Foreskin fibroblast (primary cell): ENCODE measurements at places on chromosomes 5 and 9.

DNA sequence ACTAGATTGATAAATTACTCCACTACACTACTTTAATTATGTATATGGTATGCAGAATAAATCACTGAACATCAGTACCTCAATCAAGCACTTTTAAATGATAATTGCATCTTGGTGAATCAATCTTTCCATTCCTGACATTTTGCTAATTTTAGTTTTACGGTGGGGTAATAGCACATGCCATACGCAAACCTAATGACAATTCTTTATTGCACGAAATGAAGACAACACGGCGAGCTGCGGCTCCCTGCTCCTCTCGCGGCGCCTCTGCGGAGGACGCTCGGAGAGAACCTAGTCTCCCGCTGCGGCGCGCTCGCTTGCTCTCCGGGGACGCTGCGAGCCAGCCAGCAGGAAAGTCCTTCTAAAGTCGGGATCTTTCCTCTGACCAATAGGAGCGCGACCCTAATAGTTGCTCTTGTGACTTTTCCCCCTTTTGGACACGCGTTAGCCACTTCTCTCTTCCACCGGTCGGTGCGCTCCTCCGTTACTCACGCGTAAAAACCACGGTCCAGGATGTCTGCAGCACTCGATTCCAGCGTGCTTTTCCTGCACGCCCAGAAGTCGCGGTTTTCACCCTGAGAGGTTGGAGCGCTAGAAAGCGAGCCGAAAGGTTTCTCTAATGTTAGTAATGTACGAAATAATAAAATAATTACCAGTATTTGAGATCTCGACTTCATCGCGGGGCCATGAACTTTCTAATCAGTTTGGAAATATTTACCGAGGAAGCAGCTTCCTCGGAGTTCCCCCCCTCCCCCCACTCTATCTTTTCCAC, 1.0 kb upstream of the MEF2C start:
- peak; percentile 90 for DNase-seq

GRCh38 chr9:91485006-91485405, 61.4 kb upstream of the NFIL3 start:
- no peak for DNase-seq

- DNase-seq, result no peak
These were observed 197.0 kb upstream of the SEMA6A start for GRCh38 chr5:116771466-116772151.

GRCh38 chr5:88507261-88507660, 238.6 kb upstream of the TMEM161B start:
- no peak for DNase-seq

DNA sequence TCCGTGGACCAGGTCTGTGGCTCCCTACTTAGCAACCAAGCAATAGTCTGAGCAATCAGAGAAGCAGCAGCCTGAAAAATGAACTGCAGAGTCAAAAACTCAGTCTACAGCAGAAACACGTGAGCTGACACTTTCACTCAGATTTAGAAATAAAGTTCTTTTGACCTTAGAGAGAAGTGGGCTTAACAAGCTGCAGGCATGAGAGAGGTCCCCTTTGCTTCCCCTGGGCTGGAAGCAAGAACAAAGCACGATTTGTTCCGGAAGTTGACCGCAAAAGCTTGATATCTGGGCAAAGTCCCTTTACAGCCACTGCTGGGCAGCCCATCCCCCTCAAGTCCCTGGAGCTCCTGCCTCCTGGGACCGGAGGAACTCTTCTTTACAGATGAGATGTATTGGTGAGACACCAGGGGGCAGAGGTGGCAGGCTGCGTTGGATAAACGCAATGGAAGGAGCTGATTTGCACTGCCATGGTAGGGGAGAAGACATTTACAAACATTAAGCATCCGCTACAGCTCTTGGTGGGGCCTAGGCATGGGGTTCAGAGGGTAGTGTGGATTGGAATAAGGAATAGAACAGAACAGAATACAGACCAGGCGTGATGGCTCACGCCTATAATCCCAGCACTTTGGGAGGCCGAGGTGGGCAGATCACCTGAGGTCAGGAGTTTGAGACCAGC, 5.8 kb upstream of the SOWAHA start:
- DNase-seq, result no peak

GRCh38 chr9:94081864-94082463, 2.3 kb upstream of the PTPDC1 start:
- no peak for DNase-seq

DNA sequence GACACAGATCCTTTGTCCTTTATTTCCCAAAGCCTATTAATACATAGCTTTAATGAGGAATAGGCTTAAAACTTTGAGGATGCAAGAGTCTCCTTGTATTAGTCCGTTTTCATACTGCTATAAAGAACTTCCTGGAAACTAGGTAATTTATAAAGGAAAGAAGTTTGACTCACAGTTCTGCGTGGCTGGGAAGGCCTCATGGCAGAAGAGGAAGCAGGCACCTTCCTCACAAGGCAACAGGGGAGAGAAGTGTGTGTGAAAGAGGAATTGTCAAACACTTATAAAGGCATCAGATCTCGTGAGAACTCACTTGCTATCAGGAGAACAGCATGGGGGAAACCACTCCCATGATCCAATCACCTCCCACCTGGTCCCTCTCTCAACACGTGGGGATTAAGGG, 5.4 kb upstream of the CLK4 start:
- no peak for DNase-seq

DNA sequence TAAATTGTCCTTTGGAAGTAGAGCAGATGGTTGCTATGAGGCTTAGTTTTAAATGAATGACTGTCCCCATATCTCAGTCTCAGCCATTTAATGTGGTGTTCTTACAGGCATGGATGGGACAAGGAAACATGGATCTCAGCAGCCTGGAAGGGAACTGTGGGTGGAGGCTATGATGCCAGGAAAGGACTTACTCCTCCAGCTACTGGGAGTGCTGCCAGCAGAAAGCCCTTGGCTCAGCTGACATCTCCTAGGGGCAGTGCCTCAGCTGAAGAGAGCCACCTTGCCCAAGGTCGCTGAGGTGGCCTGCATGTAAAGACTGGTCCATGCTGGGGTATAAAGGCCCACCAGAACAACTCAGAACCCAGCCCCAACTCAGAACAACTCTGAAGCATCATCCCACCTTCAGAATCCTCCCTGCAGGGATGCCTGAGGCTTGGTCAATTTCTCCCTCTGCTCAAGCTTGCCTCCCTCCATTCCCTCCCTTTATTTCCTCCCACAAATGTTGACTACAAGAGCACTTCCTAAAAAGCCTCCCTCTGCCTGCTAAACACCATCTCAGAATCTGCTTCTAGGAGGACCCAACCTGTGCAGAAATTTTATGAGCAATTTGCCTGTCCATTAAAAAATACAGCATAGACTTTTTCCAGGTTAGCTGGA, 1.8 kb upstream of the PDE8B start:
- no peak for DNase-seq

- no peak for DNase-seq
These were observed 43.2 kb upstream of the BRINP1 start for GRCh38 chr9:119412399-119412798.

DNA sequence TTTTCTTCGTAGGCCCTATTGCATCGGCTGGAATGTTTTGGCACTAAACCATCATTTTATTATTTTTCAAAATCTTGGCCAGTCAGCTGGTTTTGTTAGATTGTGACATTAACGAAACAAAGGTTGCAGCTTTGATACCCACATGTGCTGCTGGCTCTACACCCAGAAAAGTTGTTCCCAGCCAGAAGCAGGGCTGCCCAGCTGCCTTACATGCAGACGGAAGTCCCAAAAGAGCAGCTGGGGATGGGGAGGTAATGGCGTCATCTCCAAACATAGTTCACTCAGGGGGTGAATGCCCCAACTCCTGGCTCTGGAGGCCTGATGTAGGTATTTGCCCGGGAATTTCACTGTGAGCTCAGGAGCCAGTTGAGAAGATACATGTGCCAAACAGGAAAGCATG, 23.3 kb downstream of the TMEM171 start:
- no peak for DNase-seq

- no peak for DNase-seq
These were observed 24.3 kb downstream of the GCNT4 start for GRCh38 chr5:75028090-75028489.

DNA sequence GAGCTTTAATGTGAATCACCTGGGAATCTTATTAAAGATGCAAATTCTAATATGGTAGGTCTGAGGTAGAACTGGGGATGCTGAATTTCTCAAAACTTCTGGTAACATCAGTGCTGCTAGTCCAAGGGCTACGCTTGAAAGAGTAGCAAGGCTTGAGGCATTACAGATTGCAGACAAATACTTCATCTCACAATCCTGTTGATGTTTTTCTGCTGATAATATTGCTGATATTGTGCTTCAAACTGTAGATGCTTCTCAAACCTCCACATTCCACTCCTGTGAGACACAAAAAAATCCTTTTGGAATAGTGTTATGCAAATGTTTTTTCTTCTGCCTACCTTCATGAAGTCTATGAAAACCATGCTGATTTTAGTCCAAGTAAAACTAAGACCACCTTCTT, 139.5 kb downstream of the SAXO1 start:
- DNase-seq, result no peak

- no peak for DNase-seq
These were observed 72.9 kb upstream of the SLC44A1 start for GRCh38 chr9:105171589-105171988.

GRCh38 chr9:114417511-114417910, 29.7 kb upstream of the AKNA start:
- DNase-seq, result peak; percentile 52

GRCh38 chr9:6816581-6816980, 58.8 kb downstream of the KDM4C start:
- no peak for DNase-seq

- no peak for DNase-seq
These were observed 193.1 kb downstream of the ICE1 start for GRCh38 chr5:5615569-5615968.

GRCh38 chr9:125519734-125520133, 187.3 kb downstream of the MAPKAP1 start:
- DNase-seq, result no peak

DNA sequence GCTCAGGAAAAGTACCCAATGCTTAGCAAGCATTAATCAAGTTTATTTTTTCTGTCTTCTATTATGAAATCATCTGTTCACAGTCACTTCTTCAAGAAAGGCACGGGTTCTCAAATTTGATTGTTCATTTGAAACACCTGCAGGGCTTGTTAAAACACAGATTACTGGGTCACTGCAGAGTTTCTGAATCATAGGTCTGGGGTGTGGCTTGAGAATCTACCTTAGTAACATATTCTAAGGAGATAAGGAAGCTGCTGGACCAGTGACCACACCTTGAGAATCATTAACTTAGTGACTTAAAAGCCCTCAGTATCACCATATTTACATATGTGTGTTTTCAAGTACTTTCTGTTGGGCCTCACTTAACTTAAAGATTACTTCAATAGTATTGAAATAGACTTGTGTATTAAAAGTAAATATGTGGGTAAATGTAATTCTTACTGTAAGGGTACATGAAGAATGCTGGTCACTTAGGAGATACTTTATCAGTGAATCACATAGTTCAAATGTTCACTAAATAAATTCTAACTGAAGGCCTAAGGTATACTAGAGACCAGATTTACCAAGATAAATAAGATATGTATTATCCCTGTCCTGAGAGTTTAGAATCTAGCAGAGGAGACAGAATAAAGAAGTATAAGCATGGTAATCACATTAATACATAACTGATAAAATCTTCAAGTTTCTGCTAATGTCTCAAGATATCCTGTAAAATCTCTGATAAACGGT, 1342.1 kb upstream of the C9orf72 start:
- no peak for DNase-seq

DNA sequence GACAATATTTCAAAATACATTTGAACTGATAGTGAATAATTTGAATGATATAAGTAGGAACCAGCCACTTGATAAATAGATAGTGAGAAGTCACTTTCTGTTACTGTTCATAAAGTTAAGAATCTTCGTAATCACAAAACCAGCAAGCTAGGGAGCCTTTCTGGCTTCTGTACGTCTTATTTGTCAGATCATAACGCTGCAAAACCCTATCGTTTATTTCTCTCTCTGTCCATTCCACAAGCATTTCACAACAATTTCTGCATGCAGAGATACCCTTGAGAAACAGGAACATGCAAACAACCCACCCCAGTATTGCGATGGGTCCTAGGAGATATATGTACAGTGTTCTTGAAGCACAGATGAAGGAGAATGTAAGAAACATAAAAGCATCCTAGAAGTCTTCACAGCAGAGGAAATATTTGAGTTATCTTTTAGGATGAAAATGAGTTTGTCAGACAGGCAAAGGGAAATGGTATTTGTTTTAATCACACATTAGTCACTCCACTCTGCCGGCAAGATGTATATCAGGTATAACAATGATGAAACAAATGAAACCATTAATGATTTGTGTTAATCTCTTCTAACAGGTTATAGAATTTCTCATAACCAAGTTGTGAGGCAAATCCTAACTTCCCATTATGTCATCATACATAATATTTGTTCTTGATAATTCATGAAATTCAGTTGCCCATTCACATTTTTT, 668.7 kb upstream of the FTMT start:
- DNase-seq, result no peak

DNA sequence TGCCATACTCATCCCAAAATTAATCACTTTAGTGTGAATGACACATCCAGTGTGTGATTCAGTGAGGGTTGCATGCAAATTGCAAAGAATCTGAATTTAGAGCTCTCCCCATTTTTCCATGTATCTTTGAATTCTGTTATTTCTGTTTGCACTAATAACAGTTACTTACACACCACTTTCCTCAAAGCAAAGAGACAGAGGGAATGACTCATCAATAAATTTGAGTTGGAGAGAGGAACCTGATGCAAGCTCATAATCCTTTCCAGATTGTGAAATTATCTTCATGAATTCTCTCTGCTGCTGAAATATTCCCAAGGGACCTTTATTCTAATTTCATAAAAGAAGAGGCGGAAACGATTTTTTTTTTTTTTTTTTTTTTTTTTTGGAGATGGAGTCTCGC, 204.8 kb downstream of the CDH9 start:
- no peak for DNase-seq

DNA sequence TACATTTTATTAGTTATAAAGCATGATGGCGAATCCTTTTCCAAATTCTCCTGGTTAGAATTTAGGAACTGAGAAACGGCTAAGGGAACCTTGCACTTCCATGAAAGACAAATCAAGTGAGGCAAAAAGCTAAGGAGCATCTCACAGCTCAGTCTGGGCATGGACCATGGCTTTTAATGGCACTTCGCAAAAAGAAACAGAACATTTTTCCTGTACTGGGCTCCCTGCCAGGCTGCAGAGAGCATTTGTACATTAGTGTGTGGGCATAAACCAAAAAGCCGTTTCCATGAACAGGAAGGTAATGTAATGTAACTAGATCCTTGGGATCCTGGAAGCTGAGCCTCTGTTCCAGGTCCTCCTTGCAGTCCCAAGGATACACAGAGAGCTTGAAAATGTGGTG, 354.2 kb downstream of the MRPS30 start:
- no peak for DNase-seq
